ENCODE measurements at places on chromosomes 6 and 20.

DNA sequence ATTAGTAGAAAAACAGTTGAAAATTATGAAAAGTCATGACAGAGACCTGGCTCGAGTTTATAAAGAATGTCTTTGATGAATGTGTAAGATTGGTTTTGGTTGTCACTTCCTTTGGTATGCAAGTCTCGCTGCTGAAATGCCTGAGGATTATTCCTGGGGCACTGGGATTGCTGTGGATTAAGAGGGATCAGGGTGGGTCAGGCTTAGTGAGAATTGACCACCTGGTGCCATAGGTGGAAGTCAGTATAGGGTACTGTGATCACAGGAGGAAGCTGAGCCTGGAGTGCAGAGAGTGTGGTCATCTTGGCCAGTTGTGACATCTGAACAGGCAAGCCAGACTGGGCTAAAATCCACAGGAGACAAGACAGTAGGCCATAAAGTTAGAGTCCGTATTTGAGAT is 34.9 kb downstream of the CEP43 start:
- DNase-seq: no peak

DNA sequence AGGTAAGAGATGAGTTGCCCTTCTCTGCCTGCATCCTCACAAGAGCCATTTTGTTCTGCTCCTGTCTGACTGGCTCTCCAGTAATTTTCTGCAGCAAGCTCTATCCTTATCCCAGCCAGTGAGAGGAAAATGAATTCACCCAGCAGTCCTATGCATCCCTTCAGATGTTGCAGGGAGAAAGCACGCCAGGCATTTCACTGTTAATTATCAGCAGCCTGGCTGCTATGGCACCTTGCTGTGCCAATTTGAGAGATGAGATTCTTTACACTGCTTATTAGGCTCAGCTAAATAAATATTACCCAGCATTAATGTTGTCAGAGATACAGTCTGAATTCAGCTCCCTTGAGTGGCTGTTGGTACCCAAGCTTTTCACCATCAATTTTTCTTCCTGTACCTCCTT is 61.1 kb upstream of the SNAP25 start:
- DNase-seq: no peak

DNA sequence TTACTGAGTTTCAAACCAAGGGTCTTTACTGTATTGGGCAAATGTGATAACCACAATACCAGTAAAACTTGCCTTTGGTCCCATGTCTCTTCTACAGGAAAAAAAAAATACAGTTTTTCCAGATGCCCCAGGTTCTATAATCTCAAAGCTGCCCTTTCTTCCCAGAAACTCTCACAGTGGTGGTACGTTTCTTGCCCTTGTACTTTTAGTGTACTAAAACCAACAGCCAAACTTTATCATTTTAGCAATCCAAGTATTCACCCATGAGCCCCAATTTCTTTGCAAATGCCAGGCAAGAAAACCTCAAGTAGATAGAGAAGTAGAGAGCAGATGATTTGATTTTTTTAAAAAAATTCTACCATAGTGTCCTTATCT is 157.8 kb downstream of the OR2B2 start:
- no peak for DNase-seq

GRCh38 chr6:168499045-168499650 is 58.2 kb downstream of the SMOC2 start:
- DNase-seq: no peak

DNA sequence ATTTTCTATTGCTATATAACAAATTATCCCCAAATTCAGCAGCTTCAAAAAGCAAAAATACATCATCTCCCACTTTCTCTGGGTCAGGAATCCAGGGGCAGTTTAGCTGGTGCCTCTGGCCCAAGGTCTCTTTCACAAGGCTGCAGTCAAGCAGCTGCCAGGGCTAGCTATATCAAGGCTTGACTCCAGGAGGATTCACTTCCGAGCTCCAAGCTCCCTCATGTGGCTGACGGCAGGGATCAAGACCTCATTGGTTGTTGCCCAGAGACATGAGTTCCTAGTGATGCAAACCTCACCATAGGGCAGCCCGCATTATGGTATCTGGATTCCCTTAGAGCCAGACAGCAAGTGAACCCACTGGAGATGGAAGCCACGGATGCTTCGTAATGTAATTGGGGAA is 1.3 kb upstream of the VNN1 start:
- DNase-seq: no peak

DNA sequence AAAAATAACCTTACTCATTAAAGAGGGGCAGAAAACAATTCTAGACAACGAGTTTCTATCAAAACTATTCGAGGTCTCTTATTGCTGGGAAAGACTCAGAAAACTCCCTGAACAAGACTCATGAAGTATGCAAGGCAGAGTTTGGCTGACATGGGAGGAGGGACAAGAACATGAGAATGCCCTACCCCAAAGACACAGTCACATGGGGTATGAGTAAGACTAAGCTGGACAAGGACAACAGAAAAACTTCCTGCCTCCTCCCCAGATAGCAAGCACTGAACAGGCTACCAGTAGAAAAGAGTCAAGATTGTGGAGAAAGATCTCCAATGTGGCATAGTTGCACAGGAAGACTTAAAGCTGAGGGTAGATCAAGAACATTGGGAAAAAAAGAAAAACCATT is 39.7 kb upstream of the PHIP start:
- no peak for DNase-seq

DNA sequence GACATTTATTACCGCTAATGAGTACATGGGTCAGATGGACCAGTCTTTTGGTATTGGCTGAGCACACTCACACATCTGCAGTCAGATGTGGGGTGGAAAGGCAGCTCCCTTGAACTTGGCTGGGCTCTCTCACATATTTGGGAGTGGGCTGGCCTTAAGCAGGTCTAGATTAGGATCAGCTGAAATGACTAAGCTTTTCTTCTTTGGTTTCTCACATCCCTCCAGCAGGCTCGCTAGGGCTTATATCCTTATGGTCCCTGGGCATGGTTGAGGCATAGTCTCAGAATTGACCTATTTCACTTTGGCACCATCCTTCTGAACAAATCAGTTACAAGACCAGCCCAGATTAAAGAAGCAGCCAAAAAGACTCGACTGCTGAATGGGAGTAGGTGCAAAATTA is 14.4 kb upstream of the PLCB1 start:
- no peak for DNase-seq

- no peak for DNase-seq
Measured at GRCh38 chr6:21098134-21098533, 495.4 kb upstream of the SOX4 start.

DNA sequence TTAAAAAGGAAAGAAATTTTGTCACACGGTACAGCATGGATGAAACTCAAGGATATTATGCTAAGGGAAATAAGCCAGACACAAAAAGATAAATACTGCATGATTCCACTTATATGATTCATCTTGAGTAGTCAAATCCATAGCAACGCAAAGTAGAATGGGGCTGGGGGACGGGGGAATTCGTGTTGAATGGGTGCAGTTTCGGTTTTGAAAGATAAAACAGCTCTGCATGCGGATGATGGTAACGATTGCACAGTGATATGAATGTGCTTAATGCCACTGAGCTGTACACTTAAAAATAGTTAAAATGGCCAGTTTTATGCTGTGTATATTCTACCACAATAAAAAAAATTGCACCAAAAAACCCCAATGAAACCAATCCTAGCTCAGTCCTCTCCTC is 52.9 kb upstream of the SIRPA start:
- DNase-seq: no peak

DNA sequence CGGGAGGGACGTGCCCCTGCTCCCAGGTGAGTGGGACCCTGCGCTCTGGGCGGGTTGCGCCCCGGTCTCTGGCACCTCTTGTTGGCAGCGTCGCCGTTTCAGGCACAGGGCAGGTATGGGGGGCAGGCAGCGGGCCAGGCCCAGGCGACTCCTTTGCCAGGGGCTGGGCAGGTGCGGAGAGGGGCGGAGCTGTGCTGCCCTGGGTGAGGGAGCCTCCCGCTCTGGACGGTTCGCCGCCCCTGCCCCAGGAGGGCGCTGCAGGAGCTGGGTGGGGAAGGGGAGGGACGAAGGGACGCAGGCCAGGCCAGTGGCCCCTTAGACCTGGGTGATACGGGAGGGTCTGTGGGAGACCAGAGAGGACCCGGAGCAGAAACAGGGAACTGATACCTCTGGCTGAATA is 663.9 kb upstream of the DEFB115 start:
- DNase-seq: no peak

DNA sequence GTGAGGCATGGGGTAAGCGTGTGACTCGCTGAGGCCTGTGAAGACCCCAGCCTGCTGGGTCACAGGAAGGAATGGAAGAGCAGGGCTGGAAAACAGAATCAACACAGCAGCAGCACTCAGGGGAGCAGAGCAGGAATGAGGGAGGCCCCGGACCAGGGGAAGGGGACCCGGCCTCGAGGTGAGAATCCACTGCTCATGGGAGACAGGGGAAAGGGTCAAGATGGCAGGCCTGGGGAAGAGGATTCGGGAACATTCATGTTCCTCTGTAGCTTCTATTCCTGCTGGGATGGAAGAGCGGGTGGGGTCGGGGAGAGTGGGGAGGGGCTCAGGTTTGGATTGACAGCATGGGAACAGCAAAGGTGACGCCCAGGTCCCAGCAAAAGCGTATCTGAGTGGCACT is 59.4 kb downstream of the NPEPL1 start:
- DNase-seq: no peak

- no peak for DNase-seq
Measured at GRCh38 chr6:68679399-68679798, 44.3 kb downstream of the ADGRB3 start.

DNA sequence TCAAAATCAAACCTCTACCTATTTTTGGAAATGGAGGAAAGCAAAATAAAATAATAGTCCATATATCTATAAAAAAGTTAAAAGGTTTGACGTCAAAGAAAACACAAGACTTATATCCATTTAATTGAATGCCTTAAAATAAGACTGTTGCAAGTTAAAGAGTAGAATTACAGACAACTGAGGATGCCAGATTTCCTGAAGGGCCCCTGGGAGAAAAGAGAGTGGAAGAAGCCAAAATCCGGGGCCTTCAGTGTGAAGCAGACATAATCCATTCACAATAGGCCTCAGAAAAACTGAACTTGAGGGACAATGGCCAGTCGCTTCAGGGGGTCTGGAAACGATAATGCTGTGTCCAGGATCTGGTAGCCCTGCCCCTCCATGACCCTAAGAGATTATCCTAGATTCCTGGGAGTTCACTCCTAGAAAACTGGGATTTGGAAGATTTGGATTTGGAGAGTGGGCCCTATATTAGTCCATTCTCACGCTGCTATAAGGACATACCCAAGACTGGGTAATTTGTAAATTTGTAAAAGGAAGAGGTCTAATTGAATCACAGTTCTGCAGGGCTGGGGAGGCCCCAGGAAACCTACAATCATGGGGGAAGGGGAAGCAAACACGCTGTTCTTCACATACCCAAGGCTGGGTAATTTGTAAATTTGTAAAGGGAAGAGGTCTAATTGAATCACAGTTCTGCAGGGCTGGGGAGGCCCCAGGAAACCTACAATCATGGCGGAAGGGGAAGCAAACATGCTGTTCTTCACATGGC is 94.0 kb upstream of the SLC2A12 start:
- DNase-seq: no peak

DNA sequence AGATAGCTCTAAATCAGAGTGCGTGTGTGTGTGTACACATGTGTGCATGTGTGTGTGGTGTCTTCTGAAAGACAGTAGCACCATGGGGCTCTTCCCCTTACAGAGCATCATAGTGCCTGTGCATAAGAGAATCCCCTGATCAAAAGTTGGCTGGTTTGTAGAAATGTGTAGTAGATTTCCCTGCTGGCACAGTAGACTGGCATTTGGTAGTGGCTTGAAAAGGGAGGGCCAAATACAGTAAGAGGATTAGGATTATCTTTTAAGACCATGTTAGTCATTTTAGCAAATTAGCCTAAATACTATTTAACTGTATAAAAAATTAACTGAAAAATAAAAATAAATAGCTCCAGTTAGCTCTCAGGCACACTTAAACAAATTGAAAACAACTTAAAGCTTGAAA is 112.6 kb downstream of the B3GAT2 start:
- DNase-seq: no peak

GRCh38 chr20:48298851-48299484 is 513.7 kb upstream of the SULF2 start:
- no peak for DNase-seq

GRCh38 chr20:60036746-60037499 is 78.7 kb downstream of the CDH26 start:
- no peak for DNase-seq

- no peak for DNase-seq
Measured at GRCh38 chr6:74991573-74992332, 214.1 kb downstream of the COL12A1 start.

DNA sequence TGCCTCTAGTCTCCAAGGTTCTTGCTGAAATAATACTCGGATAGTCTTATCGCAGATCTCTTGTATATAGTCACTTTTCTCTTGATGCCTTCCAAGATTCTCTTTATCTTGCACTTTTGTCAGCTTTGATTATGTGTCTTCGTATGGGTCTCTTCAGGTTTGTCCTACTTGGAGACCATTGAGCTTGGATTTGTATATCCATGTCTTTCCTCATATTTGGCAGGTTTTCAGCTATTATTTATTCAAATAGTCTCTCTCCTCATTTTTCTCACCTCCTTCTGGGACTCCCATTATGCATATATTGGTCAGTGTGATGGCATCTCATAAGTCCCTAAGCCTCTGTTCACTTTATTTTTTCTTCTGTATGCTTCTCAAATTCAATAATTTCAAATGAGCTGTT is 23.0 kb downstream of the ECI2 start:
- no peak for DNase-seq

- no peak for DNase-seq
Measured at GRCh38 chr6:90715093-90715655, 128.3 kb upstream of the MAP3K7 start.

DNA sequence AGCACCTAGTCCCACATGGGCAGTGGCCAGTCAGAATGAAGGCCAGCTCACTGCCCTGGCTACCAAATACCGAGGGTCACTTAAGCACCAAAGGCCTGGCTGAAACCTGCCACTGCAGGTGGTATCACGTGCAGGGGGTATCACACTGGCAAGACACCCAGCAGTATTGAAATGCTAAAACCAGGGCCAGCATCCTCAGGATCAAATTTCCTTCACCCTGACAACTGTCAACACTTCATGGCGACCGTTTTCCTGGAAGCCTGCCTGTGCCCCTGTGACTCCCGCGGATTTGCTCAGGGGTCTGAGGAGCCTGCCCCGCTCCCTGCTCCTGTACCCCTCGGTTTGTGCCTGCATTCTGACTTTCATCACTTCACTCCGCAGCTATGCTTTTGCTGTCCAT is 151.1 kb downstream of the TTLL2 start:
- no peak for DNase-seq

DNA sequence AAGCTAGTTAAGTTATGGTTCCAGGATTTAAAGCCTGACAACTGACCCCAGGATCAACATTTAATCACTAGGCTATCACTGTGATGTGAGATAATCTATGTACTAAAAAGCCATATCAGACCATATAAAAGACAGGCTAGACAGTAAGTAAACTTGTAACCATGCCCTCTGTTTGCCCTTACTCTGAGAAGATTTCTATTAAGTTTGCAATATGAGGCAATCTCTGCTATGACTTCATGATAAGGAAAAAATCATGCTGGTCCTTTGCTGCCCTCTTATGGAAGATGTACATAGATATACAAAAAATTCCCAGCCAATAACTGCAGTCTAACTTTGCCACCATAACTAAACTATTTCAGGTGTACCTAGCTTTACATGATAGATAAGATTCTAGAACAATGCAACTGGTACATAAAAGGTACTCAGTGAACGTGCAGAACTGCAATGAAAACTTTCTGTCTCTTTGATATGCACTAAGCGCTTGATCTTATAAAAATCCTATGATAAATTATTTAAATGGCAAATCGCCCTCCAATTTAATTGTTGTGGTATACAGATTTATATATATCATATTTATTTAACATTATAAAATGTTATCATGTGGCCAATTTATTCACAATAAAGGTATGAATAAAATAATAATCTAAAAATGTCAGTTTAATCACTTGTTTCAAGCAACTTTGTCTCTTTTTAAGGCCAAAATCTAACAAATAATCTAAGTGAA is 70.5 kb downstream of the FAM217A start:
- peak; percentile 57 for DNase-seq
